SK-MEL-5 (cell line): ENCODE measurements at places on chromosomes 4 and X. TPM values are rescaled to one million over a fixed set of nuclear protein-coding genes. Genes with fewer than 3 reads are reported as not detected.

Gene NRK
- total RNA-seq: 0.05 TPM in 1 of 2 replicates, not detected in the other

Gene TCEAL5
- not detected in 2 replicates for total RNA-seq

Gene SRPK3
- 0.05 TPM in 1 of 2 replicates, not detected in the other for total RNA-seq

Gene SUPT20HL1
- not detected in 2 replicates for total RNA-seq

Gene GPC4
- total RNA-seq: 3.2 and 3.6 TPM in 2 replicates

Gene TXK
- total RNA-seq: 0.13 TPM in 1 of 2 replicates, not detected in the other

- DNase-seq: no peak
Observed at GRCh38 chr4:26573389-26573794, 10.5 kb upstream of the TBC1D19 start.

GRCh38 chrX:132612821-132613564 lies 124.2 kb upstream of the MBNL3 start:
- peak; percentile 65 for DNase-seq

Gene ATOH1
- not detected in 2 replicates for total RNA-seq

- DNase-seq: no peak
Observed at GRCh38 chrX:55818673-55819375, 101.3 kb downstream of the RRAGB start.

Gene AIMP1
- 35.5 and 39.9 TPM in 2 replicates for total RNA-seq

- no peak for DNase-seq
Observed at GRCh38 chr4:54526560-54526959, 131.2 kb upstream of the KIT start.
